ENCODE measurements at places on chromosomes 3 and 15. TPM values are rescaled to one million over a fixed set of nuclear protein-coding genes. Genes with fewer than 3 reads are reported as not detected.

Gene RTP3
- polyA plus RNA-seq = not detected

DNA sequence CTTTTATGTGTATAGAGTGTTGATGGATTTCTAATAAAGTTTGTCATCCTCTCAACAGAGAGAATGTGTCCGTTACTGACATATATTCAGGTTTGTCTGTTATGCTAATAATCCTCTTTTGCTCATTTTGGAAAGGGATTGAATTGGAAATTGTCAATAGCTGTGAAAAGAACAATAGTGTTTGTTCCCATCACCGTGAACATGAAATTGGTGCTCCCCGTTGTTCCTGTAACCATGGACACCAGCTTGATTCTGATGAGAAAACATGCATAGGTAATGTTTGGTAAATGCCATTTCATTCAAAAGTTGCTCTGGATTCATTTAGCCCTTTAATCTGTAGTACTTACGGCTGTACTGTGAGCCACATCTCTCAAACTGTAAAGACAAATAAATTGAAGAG lies 707.0 kb upstream of the GOLIM4 start:
- DNase-seq = no peak

- no peak for DNase-seq
These were observed 897 bp downstream of the RAD54L2 start for GRCh38 chr3:51539291-51539941.

GRCh38 chr15:67193223-67193990 lies 61.1 kb downstream of the AAGAB start:
- no peak for DNase-seq

- no peak for DNase-seq
These were observed 219.2 kb downstream of the OPA1 start for GRCh38 chr3:193812078-193812725.

- DNase-seq = no peak
These were observed 7.8 kb downstream of the SETMAR start for GRCh38 chr3:4310971-4311370.

DNA sequence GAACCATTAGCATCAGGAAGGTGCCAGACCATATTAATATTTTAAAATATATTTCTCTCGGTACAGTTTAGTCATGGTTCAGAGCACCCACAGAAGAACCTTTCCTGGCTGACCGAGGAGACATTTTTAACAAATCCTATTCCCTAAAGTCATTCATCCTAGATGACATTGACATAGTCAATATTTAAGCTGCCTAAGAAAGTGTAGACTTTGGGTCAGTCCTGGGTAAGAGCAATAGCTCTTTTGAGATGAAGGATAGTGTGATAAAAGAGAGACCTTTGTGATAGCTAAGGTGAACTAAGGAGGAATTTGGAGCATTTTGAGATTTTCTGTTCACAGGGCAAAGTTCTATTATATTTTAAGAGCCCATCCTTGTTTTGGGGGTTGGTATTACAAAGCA lies 47.5 kb downstream of the ZNF609 start:
- no peak for DNase-seq

- DNase-seq = no peak
These were observed 118.1 kb downstream of the EDEM1 start for GRCh38 chr3:5305684-5305989.
